HT1080 (cell line): ENCODE measurements at places on chromosomes 16 and 17.

DNA sequence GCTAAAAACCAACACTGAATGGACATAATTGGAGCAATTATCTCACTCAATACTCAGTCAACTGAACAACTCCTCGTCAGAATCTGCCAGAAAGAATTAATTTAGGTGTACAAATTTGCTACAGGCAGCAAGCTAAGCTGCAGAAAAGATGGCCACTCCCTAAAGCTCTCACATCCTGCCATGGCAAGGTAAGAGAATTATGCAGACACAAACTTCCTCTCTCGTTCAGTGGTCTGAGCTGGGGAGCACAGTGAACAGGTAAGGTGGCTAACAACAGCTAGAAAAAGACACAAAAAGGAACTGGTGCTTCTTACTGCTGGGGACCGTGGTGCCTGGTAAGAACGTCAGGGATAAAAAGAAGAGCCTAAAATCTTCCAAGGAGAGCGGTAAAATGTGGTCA lies 74.9 kb upstream of the BCAR1 start:
- no peak for DNase-seq

DNA sequence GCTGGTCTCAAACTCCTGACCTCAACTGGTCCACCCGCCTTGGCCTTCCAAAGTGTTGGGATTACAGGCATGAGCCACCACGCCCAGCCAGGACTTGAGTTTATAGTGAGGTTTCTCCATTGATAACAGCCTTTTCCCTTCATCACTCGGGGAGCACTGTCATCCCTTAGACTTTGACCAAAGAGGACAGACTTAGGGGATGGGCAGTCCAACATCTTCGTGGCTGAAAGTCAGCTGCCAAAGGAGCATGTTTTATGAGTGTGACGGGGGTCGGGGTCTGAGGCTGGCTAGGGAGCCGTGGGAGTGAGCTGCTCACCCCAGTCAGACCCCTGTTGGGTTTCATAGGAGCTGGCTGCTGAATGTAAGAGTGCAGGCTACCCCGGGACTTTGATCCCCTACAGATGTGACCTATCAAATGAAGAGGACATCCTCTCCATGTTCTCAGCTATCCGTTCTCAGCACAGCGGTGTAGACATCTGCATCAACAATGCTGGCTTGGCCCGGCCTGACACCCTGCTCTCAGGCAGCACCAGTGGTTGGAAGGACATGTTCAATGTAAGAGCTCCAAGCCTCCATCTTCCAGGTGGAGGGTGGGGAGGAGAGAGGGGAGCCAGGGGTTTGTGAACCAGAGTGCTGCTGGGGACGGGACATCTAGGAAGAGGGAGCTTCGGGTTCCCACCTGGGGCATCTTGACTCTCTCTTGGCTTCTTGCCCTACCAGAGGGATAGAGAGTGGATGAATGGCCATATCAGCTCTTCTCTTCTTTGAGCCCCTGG lies 3.1 kb downstream of the DHRS11 start:
- no peak for DNase-seq

GRCh38 chr17:33080091-33080490 lies 88.4 kb downstream of the SPACA3 start:
- DNase-seq = no peak

DNA sequence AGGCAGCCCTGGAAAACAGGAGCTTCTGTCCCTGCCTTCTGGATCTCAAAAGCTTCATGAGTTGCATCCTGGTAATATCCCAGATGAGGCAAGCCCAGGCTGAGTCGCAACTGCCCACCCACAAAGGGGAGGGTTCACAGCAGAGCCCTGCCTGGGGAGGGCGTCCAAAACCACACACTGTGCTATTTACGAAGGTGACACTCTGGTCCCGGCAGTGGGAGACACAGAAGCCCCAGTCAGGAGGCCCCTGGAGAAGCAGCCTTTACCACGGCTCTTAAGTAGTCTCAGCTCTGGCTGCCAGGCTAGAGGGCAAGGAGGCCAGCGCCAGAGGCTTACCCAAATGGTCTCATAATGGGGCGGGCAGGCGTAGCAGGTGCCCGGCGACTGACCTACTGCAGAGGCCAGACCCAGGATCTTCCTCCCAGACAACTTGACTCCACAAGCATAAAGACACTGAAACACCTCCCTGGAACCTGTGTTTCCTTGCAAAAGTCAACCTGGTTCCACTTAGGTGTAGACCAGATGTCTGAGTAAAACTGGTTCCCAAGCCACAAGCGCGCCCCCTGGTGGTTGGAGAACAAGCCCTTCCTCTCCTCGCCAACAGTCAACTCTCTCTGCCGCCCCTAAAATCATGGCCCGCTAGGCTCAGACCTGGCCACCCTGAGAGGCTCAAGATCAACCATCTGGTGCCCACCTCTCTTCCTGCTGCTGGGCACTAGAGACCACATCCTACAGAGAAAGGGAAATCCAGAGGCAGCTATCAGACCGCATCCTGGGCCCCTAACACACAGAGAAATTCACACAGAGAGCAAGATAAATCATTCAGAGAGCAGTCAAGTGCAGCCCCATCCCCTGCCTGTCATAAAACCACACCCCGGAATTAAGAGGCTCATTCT lies 5.2 kb downstream of the AXIN2 start:
- DNase-seq = peak; percentile 31

GRCh38 chr17:40303009-40303657 lies 5.8 kb upstream of the RARA start:
- DNase-seq = peak; percentile 66

DNA sequence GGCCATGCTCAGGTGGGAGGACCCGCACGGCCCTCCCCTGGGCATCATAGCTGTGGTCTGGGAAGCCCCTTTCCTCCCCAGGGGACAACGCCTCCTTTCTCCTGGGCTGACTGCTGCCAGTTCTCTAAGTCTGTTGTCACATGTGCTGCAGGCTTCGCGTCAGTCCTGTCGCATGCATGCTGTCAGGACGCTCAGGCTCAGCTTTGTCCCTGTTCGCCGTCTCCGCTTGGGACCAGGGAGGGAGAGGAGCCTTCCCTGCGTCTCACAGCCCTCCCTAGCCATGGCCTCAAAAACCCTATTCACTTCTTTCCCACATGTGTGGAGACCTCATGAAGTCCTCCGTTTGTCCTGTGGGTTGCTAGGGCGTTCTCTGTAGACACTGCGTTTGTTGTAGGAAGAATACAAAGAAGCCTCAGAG lies 21.4 kb downstream of the LDHD start:
- no peak for DNase-seq

GRCh38 chr17:50288306-50288705 lies 14.0 kb downstream of the TMEM92 start:
- DNase-seq = no peak

GRCh38 chr17:60077672-60078519 lies 825 bp downstream of the HEATR6 start:
- no peak for DNase-seq
